Activated T-cell treated with anti-CD3 and anti-CD28 coated beads, Interleukin-2, amount 50 U/mL, for 1 hour (primary cell): ENCODE measurements at places on chromosomes 16 and 17.

- peak; percentile 62 for DNase-seq
These were observed 15.4 kb downstream of the ARL2BP start for GRCh38 chr16:57260294-57260929.

DNA sequence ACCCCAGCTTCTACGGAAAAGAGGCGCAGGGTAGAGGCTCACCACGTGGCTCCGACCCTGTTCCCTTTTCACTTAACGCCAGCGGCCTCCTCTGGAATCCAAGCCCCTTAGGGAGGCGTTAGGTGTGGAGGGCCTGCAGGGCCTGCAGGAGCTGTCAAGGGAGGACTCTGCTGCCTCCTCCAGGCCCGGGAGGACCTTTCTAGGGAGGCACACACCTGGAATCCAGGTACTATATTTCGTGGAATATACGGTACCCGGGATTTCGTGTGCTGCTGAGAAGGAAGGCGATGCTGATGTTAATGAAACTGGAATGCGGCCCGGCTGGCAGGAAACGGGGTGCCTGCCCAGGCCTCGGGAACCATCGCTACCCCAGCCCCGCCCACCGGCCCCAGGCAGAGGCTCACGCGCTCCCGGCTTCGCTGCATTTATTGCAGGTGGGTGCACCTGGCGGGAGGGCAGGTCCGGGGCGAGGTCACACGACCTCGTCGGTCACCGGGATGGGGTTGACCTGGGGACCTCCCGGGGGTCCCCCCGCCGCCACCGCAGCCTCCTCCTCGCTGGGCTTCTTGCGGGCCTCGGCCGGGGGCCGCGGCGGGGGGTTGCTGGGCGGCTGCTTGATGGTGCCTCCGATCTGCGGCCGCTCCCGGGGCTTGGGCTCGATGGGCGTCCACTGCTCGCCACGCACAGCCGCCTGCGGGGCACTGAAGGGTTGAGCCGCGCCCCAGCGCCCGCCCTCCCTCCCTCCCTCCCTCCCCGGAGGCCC is 4.7 kb downstream of the IL17C start:
- no peak for DNase-seq

DNA sequence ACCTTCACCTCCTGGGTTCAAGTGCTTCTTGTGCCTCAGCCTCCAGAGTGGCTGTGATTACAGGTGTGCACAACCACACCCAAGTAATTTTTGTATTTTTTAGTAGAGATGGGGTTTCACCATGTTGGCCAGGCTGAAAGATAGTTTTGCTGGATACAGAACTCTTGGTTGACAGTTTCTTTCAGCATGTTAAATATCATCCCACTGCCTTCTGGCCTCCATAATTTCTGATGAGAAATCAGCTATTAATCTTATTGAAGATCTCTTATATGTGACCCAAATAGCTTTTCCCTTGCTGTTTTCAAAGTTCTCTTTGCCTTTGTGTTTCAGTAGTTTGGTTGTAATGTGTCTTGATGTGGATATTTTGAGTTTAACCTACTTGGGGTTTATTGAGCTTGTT is 50.3 kb upstream of the BRD7 start:
- DNase-seq: no peak

- DNase-seq: no peak
These were observed 81.3 kb upstream of the ZNF469 start for GRCh38 chr16:88301431-88301830.

DNA sequence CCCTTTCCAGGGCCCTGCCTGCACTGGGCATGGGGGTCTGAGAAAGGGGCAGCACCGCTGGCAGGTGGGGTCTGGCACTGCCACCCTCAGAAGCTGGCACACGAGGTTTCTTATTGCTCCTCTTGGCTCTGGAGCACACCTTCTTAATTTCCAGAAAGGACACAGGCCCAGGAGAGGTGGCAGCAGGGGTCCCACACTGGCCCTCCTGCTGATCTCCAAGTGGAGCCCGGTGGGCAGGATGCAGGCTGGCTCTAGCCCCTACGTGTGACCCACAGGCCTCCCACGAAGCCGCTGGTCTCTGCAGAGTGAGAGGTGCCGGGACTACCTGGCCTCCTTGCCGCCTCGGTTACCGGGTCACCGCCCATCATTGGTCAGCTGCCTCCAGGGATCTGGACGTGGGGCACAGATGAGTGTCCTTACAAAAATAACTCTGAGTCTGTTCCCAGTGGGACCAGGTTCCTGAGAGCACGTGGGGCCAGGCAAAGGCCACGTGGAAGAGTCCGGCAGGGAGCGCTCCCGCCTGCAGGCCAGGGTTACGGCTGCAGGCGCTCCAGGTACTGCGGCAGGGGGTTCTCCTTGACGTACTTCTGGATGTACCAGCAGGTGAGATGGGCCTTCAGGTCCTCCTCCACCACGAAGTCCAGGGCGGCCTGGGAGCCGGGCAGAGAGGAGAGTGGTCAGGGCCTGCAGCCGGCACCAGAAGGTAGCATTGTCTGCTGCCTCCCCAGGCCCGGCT is 10.3 kb downstream of the NATD1 start:
- no peak for DNase-seq

DNA sequence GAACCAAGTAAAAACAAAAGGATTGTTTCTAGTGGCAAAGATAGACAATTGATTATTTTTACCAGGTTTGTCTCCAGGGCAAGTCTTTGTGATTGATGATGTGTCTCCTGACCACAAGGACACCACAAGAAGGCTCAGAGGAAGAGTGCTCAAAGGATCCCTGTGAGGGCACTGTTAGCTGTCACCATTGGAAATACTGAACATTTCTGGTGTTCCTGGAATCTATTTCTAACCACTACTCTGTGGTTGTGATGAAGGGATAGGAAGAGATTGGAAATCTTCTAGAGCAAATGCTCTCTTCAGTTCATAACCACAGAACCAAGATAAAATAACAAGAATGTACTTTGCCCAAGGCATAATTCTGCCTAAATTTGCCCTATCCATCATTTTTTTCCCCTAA is 15.3 kb downstream of the RNF43 start:
- DNase-seq: no peak

DNA sequence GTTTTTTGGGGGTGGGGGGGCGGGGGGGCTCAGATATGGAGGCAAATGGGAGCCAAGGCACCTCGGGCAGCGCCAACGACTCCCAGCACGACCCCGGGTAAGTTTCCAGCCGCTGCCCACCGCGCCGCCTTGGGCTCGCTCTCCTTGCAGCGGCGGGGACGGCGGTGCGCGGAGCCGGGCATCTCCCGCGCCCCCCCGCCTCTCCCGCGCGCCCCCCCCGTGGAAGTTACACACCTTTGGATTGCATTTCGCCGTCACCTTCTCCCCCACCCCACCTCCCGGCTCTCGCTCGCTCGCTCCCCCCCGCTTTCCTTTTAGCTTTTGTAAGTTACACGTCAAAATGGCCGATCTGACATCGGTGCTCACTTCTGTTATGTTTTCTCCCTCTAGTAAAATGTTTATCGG is 387 bp downstream of the MSI2 start:
- no peak for DNase-seq

DNA sequence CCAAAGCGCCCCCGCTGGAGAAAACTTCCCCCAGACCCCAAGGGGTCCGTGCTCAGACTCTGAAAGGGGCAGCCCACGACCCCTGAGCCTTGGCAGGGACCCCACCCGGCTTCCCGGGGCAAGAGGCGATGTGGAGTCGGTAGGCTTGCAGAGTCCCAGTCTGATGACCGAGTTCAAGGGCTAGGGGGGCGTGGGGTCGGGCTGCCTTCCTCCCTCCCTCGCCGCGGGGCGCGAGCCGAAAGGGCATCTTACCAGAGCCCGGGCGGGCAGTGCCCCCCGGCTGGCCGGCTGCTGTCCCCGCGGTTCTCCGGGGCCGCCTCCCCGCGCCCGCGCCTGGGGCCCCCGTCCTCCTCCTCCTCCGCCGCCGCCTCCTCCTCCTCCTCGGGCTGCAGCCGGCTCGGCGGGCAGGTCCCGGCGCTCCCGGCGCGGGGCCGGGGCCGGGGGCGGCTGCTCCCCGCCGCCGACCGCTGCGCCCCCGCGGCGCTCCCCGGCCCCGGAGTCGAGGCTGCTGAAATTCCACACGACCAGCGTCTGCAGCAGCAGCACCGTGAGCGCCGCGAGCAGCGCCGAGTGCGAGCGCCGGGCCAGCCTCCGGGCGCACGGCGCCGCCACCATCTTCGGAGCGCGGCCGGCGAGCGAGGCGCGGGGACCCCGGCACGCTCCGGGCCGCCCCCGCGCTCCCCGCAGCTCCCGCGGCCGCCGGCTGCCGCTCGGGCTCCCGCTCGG is 415 bp downstream of the XYLT1 start:
- peak; percentile 57 for DNase-seq

DNA sequence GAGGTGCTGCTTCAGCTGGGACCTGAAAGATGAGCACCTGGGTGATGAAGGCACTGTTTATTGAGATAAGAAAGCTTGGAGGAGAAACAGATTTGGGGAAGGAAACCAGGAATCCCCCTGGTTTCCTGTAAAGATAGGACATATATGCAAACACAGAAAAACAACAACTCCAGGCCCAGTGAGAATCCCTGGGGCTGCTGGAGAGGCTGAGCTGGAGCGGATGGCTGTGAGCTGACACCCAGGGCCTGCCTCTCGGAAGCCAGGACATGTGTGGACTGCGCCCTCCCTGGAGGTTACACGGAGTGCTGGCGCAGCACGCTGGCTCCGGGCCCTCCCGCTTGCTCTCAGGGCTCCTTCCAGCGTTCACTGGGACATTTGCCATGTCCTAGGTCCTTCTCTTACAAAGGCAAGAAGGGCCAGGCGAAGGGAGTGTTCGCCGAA is 57.5 kb downstream of the CYB5B start:
- DNase-seq: no peak

GRCh38 chr17:4944554-4945175 is 3.7 kb downstream of the PFN1 start:
- peak; percentile 44 for DNase-seq
